Activated T-cell treated with anti-CD3 and anti-CD28 coated beads for 24 hours (primary cell): ENCODE measurements at places on chromosomes 7 and 10.

GRCh38 chr10:46557319-46558121 is 1.1 kb upstream of the GPRIN2 start:
- no peak for DNase-seq

DNA sequence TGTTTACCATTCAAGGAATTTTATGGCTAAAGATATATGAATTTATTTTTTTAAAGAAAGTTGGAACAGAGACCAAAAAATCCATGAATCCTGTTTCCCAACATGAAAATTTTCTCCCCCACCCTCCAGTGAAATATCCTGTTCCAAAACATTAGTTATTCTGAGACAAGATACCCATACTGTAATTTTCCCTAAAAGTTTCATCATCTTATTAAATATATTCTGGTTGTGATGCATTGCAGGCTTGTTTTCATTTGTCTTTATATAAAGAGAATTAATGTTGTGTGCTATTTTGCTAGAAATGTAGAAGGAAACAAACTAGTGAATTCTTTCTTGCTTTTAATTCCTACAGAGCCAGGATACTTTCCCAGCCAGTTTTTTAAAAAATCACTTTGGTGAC is 106.6 kb downstream of the EXOC4 start:
- DNase-seq: no peak

DNA sequence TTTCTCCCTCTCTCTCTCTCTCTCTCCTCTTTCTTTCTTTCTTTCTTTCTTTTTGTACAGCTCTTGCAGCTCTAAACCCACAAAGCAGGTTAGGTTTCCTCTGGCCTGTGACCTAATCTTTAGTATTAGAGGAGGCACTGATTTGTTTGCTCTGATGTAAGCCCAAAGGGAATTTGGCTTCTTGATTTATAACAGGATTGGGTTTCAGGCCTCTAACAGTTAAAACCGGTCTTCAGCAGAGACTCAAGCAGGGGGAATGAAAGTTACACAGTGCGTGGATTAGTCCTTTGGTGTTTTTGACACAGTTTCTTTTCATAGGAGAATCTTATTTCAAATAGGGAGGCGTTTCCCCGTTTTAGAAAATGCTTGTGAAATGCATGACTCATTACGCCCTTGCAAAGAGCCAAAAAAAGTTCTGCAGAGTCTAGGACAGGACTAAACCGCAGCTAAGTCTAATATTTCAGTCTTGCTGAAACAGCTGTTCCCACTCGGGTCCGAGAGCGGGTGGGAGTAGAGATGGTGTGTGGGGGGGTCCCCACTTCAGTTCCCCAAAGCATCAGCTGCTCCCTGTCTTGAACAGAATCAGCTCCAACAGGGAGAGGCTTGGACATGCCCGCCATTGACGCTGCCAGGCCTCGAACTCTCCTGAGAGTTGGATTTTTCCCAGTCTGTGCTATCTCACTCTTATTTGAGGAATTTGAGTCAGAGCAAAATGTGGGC is 296.5 kb upstream of the PITRM1 start:
- no peak for DNase-seq

DNA sequence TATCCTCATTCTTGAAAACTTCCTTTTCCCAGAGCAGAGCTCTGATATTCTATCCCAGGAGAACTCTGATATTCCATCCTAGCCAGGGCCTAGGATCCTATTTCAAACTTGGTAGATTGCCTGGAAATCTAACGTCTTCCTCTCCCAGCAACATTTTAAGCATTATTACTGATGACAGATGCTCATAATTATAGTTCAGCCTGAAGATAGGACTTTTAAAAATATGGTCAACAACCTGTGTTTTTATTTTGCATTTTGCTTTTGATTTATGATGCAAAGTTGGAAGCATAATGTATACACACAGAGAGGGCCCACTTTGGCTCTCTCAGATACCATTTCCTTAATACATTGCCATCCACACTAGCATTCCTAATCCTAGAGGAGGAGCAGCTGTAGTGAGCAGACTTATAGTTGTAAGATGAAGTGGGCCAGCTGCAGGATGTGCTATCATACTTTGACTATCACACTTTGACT is 457.4 kb upstream of the TPK1 start:
- no peak for DNase-seq

DNA sequence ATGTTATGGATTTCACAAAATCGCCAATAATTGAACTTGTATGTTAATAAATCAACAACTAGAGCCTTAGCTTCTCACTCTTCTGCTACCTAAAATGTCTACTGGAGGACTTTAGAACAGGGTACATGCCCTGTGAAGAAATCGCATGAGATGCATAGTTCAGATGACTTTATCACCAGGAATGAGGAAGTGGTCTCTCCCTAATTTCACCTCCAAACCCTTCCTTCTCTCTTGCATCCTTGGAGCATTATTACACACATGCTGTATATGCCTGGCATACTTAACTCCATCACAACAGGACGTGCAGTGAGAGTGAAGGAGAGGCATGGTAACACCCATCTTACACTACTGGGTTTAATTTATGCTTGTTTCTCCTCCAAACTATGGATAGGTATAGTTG is 27.8 kb downstream of the RHEB start:
- no peak for DNase-seq

GRCh38 chr10:15395935-15396334 is 24.8 kb upstream of the FAM171A1 start:
- DNase-seq: no peak

DNA sequence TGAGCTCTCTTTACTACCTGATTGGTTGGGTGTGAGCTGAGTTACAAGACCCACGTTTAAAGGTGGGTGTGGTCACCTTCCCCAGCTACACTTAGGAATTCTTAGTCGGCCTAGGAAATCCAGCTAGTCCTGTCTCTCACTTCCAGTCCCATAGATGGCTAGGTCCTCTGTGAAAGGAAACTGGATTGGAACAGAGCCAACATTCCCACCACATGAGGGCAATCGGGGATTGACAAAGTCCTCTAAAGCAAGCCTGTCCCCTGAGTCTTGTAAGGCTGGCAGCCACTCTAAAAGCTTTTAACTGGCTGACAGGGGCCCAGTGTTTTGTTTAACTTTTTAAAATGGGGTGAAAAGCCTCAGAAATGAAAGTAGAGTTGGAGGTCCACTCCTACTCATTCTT is 15.1 kb upstream of the CROT start:
- no peak for DNase-seq

GRCh38 chr7:24560772-24561171 is 12.5 kb upstream of the PALS2 start:
- DNase-seq: no peak

GRCh38 chr7:17166824-17167379 is 131.6 kb upstream of the AHR start:
- DNase-seq: no peak

- no peak for DNase-seq
Measured at GRCh38 chr7:91149341-91150246, 114.6 kb upstream of the FZD1 start.

DNA sequence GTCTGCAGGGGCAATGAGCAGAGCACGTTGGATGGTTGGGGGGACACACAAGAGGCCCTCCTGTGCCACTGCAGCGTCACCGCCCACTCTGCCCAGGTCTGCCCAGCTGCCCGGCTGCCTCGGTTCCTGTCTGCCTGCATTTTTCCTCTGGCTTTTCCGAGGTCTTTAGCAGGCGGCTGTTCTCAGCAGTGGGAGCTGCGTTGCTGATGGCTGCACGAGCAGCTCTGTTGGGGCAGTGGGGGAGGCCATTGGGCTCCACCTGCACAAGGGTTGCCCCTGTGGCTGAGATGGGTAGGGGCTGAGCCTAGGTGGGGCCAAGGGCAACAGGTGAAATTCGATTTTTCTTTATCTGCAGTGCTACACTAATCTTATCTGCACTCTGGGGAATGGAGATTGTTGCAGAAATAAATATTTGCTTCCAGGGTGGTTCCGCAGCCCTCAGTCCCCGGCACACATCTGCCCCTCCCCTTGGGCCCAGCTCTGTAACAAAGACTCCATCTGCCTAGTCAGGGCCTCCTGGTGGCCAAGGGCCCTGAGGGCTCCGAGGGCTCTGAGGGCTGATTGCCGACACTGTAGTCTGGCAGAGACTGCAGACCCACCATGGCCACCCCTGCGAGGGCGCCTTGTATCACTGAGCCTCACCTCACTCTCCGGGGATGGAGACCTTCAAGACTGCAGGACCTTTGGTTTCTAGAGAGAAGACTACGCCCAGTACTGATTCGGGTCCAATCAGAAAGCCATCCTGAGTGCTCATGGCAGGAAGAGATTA is 141.7 kb upstream of the SHH start:
- DNase-seq: no peak

DNA sequence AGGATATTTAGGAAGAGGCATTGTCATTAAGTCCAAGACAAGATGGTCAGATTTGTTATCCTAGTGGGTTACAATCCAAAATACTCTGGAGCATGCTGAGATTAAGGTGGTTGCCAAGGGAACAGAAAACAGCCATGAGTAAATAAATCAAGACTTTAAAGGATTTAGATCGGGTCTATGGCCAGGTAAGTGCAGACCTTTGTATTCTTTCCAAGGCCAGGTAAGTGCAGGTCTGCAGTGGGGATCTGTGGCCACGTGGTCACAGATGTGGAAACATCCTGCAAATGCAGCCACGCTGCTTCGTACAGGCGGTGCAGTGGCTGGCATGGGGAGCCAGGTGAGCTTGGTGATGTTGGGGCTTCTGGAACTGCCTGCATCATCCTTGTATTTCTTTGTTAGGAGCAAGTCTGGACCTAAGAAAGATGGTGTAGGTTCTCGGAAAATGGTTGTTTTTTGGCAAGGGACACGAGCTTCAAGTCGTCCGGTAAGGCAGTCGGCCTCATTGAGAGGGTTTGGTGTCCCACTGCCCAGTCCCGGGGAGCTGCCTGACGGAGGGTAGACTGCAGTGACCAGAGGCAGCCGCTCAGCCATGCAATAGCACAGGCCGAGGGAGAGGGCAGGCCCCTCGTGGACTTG is 21.8 kb downstream of the ZNF775 start:
- no peak for DNase-seq

- DNase-seq: no peak
Measured at GRCh38 chr10:23110722-23111516, 15.5 kb downstream of the MSRB2 start.

DNA sequence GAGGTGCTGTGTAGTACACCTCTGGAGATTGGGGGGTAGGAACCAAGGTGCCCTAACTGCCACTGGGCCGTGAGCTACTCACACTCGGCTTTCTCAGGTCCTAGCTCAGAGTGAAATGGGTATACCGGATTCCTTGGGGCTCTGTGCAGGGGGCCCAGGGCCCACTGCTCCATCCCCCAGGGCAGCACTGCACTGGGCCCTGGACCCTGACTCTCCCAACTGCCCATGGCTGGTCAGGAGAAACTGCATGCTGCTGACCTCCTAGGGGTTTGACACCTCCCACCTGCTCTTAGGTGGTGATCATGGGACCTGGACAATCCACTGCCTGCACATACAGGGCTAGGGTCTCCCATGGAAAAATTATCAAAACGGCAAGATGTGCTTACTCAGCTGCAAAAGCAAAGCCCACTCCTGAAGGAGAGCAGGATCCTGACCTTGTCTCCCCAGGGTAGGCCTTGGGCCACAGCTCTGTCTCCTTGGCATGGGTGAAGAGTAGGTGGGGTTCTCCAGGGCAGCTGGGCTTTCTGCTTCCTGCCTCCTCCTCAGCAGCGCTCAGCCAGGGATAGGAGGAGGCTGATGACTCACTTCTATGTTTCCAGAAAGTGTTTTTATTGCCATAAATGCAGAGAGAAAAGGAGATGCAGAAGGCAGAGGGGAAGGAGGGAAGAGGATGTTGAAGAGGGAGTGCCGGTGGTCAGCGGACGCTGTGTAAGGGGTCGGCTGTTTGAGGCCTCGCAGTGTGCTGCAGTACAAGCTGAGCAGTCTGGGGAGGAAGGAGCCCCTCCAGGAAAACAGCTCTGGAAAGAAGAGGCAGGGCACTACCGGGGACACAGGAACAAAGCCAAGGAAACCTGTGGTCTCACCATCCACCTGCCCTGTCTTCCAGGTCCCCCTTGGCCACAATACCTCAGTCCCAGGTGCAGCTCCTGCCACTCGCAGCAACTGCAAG is 107.8 kb downstream of the ARHGAP22 start:
- no peak for DNase-seq

DNA sequence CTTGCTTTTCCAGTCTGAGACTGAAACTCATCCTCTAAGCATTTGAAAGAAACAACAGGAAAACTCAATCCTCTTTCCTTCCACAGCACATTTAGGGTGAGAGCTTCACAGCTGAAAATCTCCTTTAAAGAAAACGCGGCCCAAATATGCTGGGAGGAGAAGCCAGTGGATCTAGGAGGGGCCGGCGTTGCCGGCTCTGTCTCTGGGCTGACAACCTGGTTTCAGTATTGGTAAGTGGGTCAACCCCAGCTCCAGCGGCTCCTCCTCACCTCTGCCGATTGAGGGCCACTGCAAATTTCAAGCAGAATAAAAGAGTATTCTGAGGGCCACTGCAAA is 75.3 kb upstream of the CPXM2 start:
- no peak for DNase-seq

- no peak for DNase-seq
Measured at GRCh38 chr7:27586825-27587224, 75.9 kb downstream of the HIBADH start.

GRCh38 chr10:110137142-110137545 is 70.3 kb upstream of the MXI1 start:
- no peak for DNase-seq

DNA sequence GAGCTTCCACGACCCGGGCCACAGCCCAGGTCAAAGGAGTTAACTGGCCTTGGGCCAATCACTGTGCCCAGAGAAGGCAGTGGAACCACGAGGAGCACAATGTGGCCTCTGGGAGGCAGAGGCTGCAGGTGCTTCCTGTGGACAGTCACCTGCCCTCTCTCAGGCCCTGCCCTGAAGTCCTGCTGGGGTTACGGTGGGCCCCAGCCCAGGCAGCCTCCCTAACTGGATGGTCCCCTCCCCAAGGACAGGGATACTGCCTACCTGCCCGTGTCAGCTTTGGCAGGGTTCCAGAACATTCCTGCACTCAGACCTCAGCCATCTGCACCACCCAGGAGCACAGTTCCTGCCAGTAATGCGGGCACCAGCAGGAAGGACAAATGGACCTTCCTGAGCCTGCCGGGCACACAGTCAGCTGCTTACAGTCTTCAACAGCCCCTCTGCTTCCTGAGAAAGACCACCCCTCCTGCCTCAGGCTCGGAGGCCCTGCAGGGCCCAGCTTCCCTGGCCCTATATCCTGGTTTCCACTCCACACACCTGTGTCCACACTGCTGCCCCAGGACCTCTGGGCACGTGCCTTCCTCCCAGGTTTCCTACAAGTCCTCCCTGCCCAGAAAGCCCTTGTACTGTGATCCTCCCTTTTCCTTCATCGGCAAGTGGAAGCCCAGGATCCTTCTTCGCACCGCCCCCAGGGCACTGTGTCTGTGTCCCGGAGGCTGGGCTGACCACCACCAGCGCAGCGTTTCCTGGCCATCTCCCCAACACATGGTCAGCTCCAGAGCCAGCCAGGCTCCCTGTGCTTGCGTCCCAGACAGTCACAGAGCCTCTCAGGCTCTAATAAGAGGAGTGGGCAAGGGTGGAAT is 23.3 kb downstream of the WDR86 start:
- no peak for DNase-seq

- no peak for DNase-seq
Measured at GRCh38 chr7:35691366-35691765, 3.6 kb downstream of the HERPUD2 start.

DNA sequence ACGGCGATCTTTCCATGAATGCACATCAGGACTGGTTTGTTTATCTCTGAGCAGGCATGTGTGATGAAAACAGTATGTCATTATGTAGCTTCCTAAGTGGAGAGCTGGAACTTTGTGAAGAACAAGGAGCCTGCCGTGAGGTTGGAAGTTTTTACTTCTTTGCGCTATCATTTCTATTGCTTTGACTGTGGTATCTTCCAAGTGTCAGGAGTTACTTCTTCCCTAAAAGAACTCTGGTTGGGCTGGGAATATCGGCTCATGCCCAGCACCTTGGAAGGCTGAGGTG is 167.4 kb upstream of the AHR start:
- no peak for DNase-seq
